ENCODE measurements at places on chromosomes 2 and 18.

DNA sequence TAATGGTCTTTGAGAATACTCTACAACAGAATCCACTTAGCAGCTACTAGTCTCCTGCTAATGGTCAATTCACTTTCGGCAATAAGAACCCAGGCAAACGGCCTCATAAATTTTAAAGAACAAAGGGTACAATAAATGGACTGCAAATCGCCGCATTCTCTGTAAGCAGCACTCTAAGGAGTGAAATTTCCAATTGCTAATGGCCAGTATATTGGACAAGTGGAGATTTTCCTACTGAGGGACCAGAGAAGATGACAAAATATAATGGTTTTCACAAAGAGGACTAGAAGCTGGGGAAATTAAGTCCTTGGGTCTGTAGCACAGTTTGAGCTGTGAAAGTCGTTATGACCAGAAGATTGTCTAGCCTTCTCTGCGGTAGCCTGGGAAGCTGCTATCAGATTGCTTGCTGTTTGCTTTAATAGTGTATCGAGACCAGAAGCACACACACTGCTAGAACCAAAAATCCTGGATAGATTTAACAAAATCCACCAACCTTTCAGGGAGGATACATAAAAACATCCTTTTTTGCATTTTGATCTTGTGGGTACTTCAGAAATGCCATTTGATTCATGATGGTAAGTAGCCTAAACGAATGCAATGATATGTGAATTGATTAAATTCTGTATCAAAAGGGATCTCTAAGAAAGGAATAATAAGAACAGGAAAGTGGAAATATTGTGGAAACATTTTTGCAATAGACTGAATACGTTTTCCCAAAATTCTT, 53.6 kb upstream of the ATP8B1 start:
- DNase-seq, result no peak

GRCh38 chr2:43083710-43084698, 142.4 kb downstream of the ZFP36L2 start:
- no peak for DNase-seq

- peak; percentile 86 for DNase-seq
Observed at GRCh38 chr18:46793565-46793964, 36.7 kb upstream of the ST8SIA5 start.

DNA sequence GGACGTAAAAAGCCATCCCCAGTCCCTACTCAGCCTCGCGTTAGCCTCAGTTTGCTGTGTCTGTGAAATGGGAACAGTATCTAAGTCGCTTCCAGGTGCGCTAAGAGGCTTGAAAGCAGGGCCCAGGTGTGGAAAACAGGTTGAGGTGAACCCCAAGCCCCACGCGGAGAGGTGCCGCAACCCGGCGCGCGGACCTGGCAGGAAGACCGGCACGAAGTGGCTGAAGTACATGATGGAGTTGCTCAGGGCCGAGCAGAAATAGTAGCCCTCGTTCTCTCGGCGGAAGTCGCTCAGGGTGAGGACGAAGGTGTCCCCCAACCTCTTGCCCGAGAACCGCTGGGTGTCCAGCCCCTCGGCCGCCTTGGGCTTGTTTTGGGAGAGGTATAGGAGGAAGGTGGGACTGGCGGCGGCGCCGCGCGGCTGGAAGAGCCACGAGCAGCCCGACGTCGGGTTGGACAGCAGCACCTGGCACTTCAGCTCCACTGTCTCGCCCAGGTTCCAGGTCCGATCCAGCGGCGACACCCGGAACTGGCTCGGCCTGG, 508 bp downstream of the CD8A start:
- DNase-seq, result no peak

DNA sequence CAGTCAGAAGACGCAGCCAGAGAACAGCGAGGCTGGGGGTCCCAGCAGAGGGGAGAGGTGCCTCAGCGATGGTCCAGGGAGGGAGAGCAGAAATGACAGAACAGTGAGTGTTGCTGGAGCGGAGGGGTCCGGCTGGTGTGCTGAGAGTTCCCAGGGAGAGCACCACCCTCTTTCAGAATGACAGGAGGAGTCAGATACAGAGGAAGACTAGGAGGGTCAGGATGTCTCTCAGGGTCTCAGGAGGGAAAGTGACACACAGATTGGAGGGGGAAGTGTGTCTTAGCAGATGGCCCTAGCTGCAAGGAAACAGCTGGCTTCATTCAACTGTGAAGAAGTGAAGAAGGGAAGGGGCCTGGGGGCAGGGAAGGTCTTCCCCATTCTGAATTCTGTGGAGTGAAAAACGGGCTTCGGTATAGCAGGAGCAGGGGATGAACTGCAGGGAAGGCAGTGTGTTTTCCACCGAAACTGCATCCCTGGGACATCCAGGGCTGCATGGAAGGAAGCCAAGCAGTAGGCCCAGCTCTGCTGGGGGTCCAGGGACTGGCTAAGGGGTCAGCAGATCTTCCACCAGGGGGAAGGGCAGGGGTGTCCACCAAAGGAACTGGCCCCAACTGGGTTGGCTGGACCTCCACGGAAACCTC, 90.0 kb upstream of the OTOS start:
- DNase-seq, result no peak

GRCh38 chr2:135494503-135494902, 36.5 kb downstream of the ZRANB3 start:
- no peak for DNase-seq

DNA sequence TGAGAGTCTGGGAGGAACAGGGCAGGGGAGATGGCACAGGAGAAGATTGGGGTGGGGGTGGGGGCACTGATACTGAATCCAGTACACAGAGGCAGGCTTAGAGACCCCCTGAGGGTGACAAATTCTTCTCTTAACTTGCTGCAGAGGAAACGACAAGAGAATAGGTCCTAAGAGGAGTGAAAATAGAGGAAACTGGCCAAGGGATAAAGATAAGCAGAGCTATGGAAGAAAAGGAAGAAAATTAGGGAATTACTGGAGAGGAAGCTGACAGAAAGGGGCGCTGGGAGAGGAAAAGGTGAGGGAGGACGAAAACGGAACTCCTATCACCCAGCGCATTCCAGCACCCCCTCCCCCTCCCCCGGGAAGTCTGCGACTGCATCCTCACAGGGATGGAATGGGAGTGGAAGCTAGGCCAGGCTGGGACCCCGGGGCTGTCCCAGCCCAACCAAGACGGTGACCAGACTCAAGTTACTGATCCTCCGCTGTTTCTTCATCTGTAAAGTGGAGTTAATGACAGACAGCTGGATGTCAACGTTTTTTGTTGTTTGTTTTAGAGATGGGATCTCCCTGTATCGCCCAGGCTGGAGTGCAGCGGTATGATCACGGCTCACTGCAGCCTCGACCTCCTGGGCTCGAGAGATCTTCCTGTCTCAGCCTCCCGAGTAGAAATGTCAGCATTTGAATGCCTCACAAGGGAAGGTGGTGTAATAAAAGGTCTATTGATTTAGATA, 2.6 kb upstream of the EMX1 start:
- no peak for DNase-seq
